ENCODE measurements at places on chromosomes 12 and 14.

DNA sequence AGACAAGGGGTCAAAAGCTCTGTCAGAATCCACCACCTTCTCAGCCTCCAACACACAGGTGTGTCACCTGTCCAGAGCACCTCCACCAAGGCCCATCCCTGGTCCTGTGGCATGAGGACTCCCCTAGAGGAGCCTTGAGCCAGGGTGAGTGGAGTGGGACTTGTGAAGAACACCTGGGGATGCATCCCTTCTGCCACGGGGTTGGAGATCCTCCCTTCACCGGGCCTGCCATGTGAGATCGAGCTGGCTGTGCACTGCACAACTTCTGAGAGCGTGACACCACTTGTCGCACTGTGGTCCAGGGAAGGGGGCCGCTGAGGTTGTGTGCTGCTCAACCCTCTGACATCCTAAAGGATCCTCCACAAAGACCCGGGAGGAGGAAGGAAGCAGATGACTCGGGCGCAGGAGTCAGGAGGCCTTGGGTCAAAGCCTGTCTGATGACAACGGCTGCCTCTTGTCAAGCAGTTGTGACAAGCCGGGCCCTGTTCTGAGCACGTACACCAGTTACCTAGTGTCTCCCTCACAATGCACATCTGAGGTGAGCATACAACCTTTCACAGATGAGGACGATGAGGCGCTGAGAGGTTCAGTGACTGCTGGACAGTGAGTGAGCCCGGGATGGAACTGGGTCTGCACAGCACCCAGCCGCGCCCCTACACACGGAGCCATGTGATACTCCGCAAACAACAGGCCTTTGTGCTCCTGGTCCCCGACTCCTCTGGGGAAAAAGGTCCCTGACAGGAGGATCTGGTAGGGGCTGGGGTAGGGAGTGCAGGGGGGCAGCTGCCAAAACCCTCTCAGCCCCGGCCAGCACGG, 35.6 kb downstream of the CHGA start:
- no peak for DNase-seq

GRCh38 chr12:64998371-64999147, 122.5 kb downstream of the WIF1 start:
- DNase-seq, result no peak

DNA sequence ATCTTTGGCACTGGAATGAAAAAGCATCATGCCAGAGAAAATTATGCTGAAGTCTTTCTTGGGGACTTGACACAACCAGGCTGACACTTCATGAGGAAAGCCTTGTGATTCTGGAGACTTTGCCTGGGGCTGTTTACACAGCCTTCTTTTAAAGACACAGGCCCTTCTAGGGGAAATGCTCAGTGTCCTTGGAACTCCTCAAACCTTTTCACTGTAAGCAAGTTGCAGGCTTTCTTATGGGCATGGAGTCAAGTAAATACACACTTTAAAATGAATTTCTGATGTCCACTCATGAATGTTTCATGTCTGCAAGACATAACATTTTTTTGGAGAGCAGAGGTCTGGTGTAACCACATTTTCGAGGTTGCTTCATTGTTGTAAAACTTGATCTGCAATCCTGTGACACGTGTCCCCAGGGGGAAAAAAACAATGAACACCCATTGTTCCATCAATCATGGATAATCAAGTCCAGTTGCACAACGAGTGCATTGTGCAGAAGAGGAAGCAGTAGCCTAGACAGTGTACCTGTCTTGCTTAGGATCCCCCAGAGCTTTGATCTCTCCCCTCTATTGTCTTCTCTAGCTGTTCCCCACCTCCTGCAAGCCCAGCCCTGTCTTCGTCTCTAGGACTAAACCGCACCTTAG, 155.1 kb upstream of the PRICKLE1 start:
- no peak for DNase-seq

- no peak for DNase-seq
These were observed 217.1 kb downstream of the CHST11 start for GRCh38 chr12:104673696-104674482.

- DNase-seq, result no peak
These were observed 206.7 kb upstream of the CPNE8 start for GRCh38 chr12:39112064-39112463.

- no peak for DNase-seq
These were observed 286.2 kb downstream of the CACNA1C start for GRCh38 chr12:2338991-2339431.

DNA sequence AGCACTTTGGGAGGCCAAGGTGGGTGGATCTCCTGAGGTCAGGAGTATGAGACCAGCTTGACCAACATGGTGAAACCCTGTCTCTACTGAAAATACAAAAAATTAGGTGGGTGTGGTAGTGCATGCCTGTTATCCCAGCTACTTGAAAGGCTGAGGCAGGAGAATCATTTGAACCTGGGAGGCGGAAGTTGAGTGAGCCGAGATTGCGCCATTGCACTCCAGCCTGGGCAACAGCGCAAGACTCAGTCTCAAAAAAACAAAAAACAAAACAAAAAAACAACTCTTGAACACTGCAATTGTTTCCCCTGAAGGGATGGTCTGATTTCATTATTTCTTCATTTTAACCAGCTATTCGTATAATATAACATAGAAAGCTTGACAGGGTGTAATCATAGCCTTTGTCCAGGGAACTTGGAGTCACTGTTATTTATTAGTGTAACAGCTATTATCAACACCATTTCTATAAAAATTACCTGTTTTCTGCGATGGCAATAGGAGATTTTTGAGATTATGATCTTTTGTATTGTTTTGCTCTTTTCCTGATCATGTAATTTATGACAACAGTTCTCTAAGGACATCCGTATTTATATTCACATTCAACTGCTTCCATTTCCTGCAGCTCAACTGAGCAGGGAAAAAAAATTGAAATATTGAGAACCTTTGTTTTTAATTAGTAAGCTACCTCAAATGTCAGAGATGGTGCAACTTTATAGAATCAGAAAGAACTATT, 94.7 kb downstream of the DIP2B start:
- DNase-seq, result no peak

- DNase-seq, result no peak
These were observed 1098.6 kb downstream of the FSCB start for GRCh38 chr14:43408472-43408871.

- no peak for DNase-seq
These were observed 37.3 kb upstream of the ZDHHC17 start for GRCh38 chr12:76726626-76727025.

- no peak for DNase-seq
These were observed 166.7 kb upstream of the E2F7 start for GRCh38 chr12:77232045-77232444.

DNA sequence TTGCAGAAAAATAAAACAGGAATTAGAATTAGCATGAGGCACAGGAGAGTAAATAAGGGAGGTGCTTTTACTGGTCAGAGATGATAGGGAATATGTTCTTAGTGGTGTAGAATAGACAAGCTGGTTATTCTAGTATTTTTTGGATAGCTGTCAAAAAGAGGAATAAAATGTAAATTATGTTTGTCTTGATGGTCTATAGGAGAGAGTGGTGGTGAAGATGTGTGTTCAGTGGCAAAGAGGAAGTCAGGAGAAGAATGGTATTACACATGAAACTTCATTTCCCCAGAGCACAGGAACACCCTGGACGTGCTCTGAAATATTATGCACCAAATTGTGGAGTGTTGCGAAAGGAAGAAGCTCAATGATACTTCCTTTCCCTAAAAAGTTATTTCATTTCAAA, 27.8 kb downstream of the MUCL1 start:
- peak; percentile 17 for DNase-seq

- no peak for DNase-seq
These were observed 862 bp downstream of the CRIP2 start for GRCh38 chr14:105475269-105476096.

- DNase-seq, result no peak
These were observed 122.2 kb upstream of the CCDC175 start for GRCh38 chr14:59698793-59699192.

GRCh38 chr14:46840944-46841720, 189.6 kb upstream of the RPL10L start:
- no peak for DNase-seq

GRCh38 chr12:24661657-24662096, 287.2 kb downstream of the BCAT1 start:
- DNase-seq, result peak; percentile 52

DNA sequence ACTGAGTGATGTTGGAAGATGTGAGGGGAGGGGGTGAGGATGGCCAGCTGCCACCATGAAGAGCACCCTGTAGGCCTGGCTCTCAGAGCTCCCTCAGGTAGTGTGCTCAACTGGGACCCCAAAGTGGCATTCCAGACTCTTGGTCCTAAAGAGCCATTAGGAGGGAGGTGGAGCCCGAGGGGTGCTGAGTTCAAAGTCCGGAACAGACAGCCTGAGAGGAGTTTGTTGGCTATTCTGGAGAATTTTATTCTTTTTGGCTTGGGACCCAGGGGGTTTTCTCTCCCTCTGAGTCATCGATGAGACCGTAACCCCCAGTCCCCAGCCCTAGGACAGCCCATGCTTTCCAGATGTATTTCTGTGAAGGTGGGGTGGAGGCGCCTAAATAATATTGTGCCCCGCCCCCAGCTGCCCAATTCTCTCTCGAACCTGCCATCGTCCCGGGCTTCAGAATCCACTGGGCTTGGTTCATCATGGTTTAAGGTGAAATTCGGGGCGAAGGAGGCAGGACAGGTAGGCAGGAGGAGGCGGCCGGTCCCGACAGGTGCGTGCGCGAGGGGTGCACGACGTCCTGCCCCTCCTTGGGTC, 690 bp upstream of the RBP5 start:
- no peak for DNase-seq

DNA sequence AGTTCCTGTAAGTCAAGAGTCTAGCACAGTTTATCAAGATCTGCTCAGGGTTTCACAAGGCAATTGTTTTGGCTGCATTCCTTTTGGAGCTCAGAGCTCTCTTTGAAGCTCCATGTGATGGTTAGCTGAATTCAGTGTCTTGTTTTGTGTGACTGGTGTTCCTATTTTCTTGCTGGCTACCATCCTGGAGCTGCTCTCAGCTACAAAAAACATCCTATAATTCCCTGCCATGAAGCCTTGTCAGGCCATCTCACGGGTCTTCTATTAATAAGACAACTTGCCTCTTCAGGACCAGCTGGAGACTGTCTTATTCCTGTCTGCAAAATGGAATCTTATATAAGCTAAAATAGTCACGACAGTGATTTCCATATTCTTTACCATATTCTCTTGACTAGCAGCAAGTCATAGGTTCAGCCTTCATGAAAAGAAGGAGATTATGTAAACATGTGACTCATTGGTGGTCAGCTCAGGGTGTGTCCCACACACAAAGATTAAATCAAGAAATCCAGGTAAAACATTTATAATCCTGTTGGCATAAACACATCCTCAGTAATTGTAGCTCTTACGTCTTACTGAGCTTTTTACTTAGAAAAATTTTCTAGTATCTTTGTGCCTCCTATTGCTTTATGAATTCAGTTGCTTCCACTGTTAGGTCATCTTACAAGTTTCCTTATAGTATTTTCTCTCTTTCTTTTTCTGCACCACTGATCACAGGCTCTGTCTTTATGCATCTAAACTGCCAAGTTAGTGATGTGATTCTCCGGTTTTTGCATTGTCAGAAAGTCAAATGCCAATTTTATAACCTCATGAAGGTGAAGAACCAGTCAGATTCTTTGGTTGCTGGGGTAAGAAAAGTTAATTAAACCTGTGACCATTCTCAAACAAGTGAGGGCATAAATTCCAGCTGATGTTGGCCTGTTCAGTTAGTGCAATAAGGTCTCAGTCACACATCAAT, 378.5 kb upstream of the MGAT4C start:
- DNase-seq, result no peak

DNA sequence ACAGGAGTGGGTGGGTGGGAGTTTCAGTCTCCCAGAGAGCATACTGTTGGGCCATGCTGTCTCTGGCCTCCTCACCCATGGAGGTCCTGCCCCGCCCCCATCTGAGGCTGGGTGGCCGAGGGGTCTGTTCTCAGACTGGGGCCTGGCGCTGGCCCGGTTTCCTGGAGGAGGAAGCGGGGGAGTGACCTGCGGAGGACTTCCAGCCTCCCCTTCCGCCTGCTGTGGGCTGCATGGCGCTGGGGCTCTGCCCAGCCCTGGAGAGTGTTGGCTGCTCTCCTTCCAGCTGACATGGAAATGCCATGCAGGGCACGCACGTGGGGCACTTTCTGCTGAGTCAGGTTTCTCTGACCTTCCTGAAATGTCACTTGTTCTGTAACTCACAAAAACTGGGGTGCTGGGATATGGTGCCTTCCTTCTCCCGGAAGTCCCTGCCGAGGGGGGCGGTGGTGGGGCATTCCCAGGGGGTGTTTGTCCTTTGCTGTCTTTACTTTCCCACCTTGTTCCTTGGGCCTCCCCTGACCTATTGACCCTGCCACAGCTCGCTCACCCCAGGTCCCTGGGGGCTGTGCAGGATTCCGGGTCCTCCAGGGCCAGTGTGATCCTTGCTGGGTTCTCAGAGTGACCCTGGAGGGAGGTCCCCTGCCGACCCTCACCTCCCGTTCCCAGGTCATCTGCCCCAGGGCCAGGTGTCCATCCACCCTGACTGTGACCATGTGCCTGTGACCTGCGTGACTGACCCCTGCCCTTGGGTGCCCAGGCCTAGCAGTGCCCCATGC, 23.6 kb downstream of the PACS2 start:
- no peak for DNase-seq

GRCh38 chr12:22627371-22627770, 2.4 kb downstream of the ETNK1 start:
- no peak for DNase-seq

- DNase-seq, result no peak
These were observed 3.7 kb downstream of the DACT1 start for GRCh38 chr14:58641509-58641908.

- no peak for DNase-seq
These were observed 201.2 kb downstream of the DPF3 start for GRCh38 chr14:72692696-72693095.

- no peak for DNase-seq
These were observed 232.7 kb downstream of the SLC16A7 start for GRCh38 chr12:59828521-59828920.

DNA sequence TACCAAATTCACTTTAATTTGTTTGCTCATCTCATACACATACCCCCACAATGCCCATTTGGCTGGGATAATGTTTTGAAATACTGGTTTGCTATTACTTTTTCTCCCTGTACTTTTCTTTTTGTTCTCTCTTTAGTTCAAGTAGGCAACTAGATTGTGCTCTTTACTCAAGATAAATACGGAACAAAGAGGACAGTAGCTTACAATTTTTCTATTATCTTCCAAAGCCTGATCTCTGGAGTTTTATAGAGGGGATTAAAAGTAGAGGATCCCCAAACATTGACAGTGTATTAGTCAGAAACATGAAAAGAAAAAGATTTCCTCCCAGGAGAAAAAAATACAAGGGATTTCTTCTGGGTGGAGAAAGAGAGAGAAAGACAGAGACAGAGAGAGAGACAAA, 102.1 kb upstream of the FSCB start:
- DNase-seq, result no peak
